ENCODE measurements at places on chromosomes 4 and X. TPM values are rescaled to one million over a fixed set of nuclear protein-coding genes. Genes with fewer than 3 reads are reported as not detected.

DNA sequence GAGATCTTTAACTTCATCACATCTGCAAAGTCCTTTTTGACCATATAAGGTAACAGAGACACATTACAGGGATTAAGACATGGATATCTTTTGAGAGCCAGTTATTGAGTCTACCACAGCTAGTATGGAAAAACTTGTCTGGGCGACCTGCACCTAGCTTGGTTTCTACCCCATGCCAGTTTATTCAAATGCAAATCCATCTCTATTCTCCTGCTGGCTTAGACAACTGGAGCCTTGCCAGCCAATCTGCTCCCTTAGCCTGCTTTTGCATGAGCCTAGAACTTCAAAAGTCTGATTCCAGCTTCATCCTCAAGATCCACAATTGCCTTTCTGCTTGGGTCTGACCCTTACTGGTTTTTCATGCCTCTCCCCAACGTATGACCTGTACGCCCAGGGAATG, 212.0 kb upstream of the AFF2 start:
- no peak for DNase-seq

DNA sequence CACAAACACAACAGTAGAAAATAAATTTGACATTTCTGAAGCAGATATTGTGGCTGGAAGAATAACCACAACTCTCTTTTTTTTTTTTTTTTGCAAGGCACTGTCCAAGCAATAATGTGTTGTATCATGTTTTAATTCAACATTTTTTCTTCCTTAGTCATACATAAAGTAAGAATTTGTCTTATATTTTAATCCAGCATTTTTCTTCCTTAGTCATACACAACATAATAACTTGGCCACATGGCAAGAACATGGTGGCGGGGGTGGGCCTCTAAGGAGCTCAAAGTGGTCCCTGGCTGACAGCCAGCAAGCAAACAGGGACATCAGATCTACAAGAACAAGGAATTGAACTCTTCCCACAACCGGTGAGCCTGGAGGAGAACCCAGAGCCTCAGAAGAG, 20.2 kb downstream of the FBXW7 start:
- no peak for DNase-seq

- DNase-seq, result no peak
These were observed 64.4 kb downstream of the HAUS3 start for GRCh38 chr4:2177443-2178093.

ANOS1 gene
- 10.2 TPM for polyA plus RNA-seq

DNA sequence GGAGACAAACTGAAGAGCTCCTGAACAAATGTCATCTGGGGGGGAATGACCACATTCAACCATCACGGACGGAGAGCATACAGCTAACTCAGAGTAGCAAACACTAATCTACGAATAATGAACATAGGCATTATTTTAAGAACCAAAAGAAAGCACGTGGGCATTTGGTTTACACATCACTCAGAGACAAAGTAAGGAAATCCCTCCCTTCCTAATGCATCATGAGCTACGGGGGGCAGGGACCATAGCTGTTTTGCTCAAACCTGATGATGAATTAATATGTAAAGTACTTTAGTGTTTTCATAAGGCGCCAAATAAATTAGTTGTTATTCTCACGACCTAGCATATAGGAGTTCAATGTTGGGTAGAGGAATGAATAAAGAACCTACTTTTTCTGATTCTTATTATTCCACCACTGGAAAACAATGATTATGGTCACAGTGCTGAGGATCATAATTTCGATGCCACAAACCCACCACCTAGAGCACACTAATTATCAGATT, 11.7 kb upstream of the TMEM156 start:
- DNase-seq, result no peak

ZNF732 gene
- 2.0 TPM for polyA plus RNA-seq

GRCh38 chrX:69161786-69162349, 3.4 kb downstream of the PJA1 start:
- no peak for DNase-seq

CLDN34 gene
- not detected for polyA plus RNA-seq

FAM9C gene
- polyA plus RNA-seq, result 0.46 TPM

DNA sequence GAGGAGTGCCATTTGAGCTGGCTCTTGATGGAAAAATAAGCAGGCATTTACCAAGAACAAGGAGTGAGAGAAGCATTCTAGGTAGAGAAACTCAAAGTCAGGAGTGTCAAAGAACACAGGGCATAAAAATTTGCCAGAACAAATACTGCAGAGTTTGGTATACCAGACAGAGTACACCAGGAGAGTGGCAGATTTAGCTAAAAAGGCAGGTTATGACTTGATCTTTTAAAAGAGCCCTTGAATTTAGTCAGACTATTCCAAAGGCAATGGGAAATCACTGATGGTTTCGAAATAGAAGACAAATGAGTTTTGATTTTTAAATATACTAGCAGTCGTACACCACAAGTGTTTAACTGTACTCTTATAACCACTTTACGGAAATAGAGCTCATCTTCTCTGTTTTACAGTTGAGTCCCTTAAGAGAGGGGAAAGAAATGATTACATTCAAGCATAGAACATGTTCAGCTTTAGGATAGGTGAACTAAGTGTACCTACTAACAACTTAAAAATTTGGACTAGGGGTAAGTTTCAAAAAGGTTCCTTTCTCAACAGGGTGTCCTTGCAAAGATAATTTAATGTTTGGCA, 10.2 kb downstream of the UBE2D3 start:
- no peak for DNase-seq

DNA sequence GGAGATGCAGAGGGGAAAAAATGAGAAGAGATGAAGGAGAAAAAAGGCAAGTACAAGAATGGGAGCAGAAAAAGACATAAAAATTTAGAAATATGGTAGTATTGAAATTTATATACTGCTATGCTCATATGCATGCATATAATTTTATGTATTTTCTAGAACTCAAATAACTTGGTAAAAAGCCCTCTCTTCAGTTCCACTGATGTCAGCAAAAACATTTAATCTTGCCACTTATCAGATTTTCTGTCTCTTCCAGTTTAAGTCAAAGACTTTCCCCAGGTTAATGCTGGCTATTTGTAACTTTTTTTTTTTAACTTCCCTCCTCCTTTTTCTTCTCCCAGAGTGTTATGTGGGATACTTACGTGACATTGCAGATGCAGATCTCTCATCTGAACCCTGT, 617.5 kb upstream of the CPEB2 start:
- DNase-seq, result no peak

NXT2 gene
- 23.2 TPM for polyA plus RNA-seq

- no peak for DNase-seq
These were observed 49.7 kb upstream of the KIAA1210 start for GRCh38 chrX:119177278-119177677.

CAMK2D gene
- polyA plus RNA-seq, result 89.5 TPM

PABPC1L2B gene
- not detected for polyA plus RNA-seq
